ENCODE measurements at places on chromosomes 5 and 9.

- no peak for DNase-seq
Measured at GRCh38 chr5:43073597-43074546, 33.8 kb upstream of the ANXA2R start.

- DNase-seq = no peak
Measured at GRCh38 chr9:136206602-136207275, 1.8 kb upstream of the LHX3 start.

DNA sequence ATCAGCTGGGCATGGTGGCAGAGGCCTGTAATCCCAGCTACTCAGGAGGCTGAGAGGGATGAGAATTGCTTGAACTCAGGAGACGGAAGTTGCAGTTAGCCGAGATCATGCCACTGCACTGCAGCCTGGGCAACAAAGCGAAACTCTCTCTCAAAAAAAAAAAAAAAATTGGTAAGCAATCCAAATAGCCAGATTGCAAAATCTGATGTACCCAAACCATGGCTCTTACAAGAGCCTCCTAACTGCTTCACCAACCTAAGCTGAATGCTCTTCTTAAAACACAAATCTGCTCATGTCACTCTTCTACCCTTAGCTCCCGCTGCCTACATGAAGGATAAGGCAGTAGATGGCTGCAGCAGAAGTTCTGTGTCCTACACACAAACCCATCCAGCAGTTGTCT, 105.9 kb downstream of the MPDZ start:
- DNase-seq = no peak

DNA sequence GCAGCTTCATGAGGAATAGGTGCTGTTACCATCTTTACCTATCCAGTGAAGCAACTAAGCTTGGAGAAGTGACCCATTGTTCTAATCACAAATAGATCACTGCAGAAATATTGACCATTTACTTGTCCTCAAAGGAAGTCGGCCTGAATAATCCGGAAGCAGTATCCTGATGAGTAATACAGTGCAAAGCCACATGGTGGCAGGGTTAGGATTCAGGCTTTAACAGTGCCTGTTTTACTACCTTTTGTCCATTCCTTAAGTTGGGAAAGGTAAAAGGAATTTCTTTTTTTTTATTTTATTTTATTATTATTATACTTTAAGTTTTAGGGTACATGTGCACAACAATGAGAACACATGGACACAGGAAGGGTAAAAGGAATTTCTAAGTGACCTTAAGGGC, 336.3 kb downstream of the KDM4C start:
- DNase-seq = no peak

DNA sequence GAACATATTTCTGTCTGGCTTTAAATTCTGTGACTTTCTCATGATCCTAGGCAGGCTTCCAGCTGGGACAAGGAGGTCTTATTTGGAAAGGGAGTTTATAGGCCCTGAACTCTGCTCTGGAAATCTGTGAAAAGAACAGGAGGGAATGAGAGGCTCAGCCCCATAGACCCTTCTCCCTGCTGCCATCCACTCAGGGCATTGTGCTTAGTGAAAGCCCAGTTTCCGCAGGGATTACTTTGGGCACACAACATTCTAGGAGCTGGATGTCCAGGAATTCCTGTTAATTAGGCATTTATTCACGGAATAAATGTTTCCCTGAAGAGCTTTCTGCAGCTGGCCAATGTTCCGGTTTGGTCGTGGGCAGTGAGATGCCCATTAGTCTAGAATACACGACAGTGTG, 32.7 kb upstream of the COL15A1 start:
- DNase-seq = no peak

DNA sequence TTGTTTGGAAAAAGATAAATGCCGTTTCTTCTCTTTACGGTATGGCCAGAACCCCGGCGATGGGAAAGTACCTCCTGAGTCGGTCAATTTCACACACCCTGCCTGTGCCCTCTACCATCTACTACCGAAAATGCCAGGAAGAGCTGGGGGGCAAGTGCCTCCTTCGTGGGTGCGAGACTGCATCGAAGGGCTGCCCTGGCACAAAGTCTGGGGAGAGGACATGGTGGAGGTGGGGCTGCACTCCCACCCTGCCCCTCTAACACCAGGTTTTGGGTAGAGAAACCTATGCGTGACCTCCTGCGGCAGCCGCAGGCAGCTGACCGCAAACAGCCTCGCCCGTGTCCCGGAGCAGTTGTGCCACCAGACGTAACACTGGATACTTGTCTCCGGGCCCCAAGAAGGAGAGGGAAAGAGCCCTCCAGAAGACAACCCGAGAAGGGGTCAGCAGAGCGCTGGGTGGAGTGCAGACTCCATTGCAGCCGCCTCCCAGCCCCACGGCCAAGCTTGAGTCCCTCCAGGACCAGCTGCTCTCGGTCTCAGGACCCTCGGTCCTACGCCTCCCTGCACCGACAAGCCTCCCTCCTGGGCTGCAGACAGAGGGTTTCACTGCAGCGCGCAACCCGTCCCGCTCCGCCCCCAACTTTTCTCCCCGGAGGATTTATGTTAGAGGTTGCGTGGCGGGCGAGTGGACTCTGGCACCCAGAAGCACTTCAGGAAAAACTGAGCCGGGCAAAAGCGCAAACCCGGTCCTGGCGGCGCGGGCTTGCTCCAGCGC, 823 bp upstream of the PRDM6 start:
- DNase-seq = no peak

GRCh38 chr5:130708754-130709153, 456.3 kb downstream of the HINT1 start:
- no peak for DNase-seq

- DNase-seq = no peak
Measured at GRCh38 chr9:23783509-23783908, 42.5 kb downstream of the ELAVL2 start.

DNA sequence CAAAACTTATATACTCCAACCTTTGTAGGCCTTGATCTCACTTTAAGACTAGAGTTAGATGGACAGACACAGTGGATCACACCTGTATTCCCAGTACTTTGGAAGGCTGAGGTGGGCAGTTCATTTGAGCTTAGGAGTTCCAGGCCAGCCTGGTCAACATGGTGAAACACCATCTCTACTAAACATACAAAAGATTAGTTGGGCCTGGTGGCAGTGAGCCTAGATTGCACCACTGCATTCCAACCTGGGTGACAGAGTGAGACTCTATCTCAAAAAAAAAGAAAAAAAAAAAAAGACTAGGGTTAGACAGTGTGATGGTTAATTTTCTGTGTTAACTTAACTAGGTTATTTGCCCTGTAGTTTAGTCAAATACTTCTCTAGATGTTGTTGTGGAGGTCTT, 74.1 kb downstream of the CFAP95 start:
- no peak for DNase-seq

GRCh38 chr9:129412814-129413536, 207.9 kb downstream of the C9orf50 start:
- DNase-seq = peak; percentile 80

GRCh38 chr5:172553903-172554302, 87.2 kb upstream of the NEURL1B start:
- DNase-seq = no peak

GRCh38 chr9:37449862-37450632, 15.2 kb downstream of the ZBTB5 start:
- no peak for DNase-seq

DNA sequence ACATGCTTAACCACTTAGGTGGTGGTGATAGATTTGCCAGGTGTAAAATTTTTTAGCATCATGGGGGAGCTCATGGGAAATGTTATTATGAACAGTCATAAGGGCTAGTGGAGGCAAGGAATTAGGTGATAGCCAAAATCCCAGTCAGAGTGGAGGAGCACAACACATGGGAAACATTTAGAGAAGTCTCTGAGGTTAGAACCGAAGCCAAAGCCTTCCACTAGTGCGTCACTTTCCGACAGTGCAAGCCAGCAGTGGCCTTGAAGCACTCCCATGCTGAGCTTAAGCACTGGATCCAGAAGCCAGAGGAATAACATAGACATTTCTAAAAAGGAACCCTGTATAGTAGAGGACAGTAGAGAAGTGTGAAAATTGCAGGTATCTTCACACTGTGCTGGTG, 101.5 kb upstream of the SNX2 start:
- peak; percentile 50 for DNase-seq

GRCh38 chr5:128633901-128634300, 95.9 kb upstream of the FBN2 start:
- DNase-seq = no peak

DNA sequence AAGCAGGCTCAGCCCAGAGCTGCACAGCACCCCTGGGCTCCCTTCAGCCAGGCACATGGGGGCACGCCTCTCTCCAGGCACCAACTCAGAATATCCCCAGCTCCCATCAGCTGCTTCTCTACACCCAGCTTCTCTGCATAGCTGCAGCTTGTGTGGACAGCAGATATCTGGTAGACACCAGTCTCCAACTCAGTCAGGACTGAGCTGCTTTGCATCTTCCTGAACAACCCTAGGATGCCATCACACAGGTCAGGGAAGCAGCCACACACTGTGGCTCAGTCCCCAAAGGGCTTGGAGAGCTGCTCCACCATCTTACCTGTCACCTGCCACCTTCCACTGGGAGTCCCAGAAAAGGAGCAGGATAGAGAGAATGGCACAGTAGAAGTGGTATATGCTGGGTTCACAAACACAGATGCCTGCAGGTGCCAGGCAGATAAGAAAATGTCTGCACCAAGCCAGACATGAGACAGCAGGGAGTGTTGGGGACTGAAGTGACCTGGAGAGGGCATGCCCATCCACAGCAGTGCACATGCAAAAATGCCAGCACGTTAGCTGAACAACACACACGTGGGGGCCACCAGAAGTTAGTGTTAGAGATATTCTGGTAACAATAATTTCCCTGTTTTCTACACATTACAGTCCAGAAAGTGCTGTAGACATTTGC, 42.0 kb downstream of the THBS4 start:
- no peak for DNase-seq

- DNase-seq = no peak
Measured at GRCh38 chr9:124880501-124880900, 18.6 kb downstream of the ARPC5L start.

- no peak for DNase-seq
Measured at GRCh38 chr5:140297283-140297682, 5.6 kb downstream of the PFDN1 start.

GRCh38 chr9:127519301-127520166, 68.2 kb downstream of the LRSAM1 start:
- DNase-seq = no peak

- no peak for DNase-seq
Measured at GRCh38 chr5:149038336-149039080, 24.4 kb downstream of the SH3TC2 start.

GRCh38 chr9:75891771-75892215, 1.3 kb downstream of the PCSK5 start:
- peak; percentile 30 for DNase-seq

GRCh38 chr5:24644761-24645160, at the start of gene CDH10:
TSS of gene CDH10 (minus strand) at chr5:24644978. CDS start at chr5:24593490, 51,488 bp downstream.
- no peak for DNase-seq

DNA sequence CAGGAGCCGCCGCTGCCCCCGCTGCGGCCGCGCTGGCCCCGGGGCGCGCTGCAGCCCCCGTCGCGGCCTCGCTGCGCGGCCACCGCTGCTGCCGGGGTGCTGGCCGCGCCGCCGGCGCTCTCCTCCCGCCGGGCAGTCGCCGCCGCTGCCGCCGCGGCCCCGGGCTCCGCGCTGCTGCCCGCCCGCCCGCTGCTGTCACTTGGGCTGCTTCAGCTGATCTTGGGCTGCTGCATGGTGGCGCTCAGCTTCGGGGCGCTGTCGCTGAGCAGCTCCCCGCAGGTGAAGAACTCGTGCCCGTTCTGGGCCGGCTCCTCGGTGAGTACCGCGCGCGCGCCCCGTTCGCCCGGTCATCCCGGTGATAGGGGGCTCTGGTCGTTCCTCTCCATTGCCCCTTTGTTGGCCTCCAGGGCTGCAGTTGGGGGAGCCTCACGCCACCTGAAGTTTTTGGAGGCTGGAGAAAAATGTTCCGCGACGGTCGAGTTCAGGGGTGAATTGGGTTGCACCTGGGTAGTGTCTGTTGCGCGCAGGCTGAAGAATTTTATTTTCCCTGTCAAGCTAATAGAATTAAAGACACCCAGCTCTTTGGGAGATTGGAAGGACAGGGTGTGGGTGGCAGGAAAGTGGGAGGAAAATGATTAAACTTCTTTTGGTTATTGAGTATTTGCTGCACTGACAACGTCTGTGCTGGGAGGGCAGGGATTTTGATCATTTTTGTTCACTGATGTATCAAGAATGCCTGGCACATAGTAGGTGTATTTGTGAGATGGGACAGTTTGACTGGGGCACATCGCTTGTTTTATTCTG, 596 bp downstream of the ENTREP1 start:
- DNase-seq = peak; percentile 37
